ENCODE measurements at places on chromosomes 2 and 18.

- DNase-seq: no peak
Measured at GRCh38 chr2:30666266-30666874, 140.9 kb downstream of the CAPN13 start.

GRCh38 chr2:150088538-150088937 is 398.9 kb downstream of the RND3 start:
- peak; percentile 22 for DNase-seq

DNA sequence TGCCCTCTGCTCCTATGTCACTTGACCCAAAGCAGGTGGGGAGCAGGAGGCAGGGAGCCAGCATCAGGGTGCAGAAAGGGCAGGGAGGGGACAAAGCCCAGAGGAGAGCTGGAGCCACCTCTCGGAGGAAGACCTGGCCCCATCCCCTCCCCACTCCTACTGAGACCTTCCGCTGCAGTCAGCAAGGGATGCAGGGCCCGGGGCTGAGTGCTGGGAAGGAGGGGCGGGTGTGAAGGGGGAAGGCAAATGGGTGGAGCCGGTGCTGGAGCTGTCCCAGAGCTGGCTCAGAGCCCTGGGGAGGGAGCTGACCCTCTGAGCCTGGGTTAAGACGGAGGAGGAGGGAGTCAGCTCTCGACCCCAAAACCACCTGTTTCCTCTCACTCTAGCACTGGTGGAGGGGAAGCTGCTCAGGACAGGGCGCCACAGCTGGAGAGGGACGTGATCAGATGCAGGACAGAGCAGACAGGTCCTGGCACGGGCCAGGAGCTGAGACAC is 33.8 kb downstream of the HS1BP3 start:
- no peak for DNase-seq

GRCh38 chr2:134230885-134231284 is 23.0 kb upstream of the MGAT5 start:
- no peak for DNase-seq

- DNase-seq: no peak
Measured at GRCh38 chr2:7557376-7557775, 640.2 kb downstream of the RNF144A start.
